ENCODE measurements at places on chromosomes 11 and 22. TPM values are rescaled to one million over a fixed set of nuclear protein-coding genes. Genes with fewer than 3 reads are reported as not detected.

The BRSK2 gene
- total RNA-seq = not detected

The RAG1 gene
- 0.25 TPM for total RNA-seq

The SYT9 gene
- total RNA-seq = not detected

The LRRC56 gene
- total RNA-seq = 2.0 TPM

The MPZL3 gene
- total RNA-seq = 22.0 TPM

The CD3E gene
- 680 TPM for total RNA-seq

Data from activated CD4-positive, alpha-beta T cell treated with anti-CD3 and anti-CD28 coated beads, Interleukin-2, amount 10 ng/mL, durations not matched to agents 7 days and 5 days (primary cell).